ENCODE measurements at places on chromosomes 3 and 15. TPM values are rescaled to one million over a fixed set of nuclear protein-coding genes. Genes with fewer than 3 reads are reported as not detected.

METTL6 gene
- 14.7 TPM for total RNA-seq

C3orf49 gene
- not detected for total RNA-seq

CEP19 gene
- total RNA-seq = 2.7 TPM

CAMKV gene
- total RNA-seq = 0.10 TPM

KBTBD13 gene
- total RNA-seq = not detected

HIGD2B gene
- 0.27 TPM for total RNA-seq

CCDC13 gene
- 2.3 TPM for total RNA-seq

DOCK3 gene
- total RNA-seq = 4.2 TPM

FOXL2NB gene
- 0.93 TPM for total RNA-seq

BFSP2 gene
- total RNA-seq = not detected

SPATA16 gene
- not detected for total RNA-seq

C2CD4A gene
- total RNA-seq = not detected

PIERCE2 gene
- total RNA-seq = 2.0 TPM

TM6SF1 gene
- total RNA-seq = not detected

RTP2 gene
- not detected for total RNA-seq

IQCF5 gene
- not detected for total RNA-seq

ANKRD63 gene
- 0.89 TPM for total RNA-seq

GABRR3 gene
- total RNA-seq = not detected

CCR1 gene
- 0.10 TPM for total RNA-seq

THAP10 gene
- total RNA-seq = 2.8 TPM

DIS3L gene
- total RNA-seq = 32.2 TPM

KIF9 gene
- 13.1 TPM for total RNA-seq

SLC2A2 gene
- not detected for total RNA-seq

ASB14 gene
- not detected for total RNA-seq

SH2D7 gene
- not detected for total RNA-seq

TMEM45A gene
- 5.0 TPM for total RNA-seq

STT3B gene
- total RNA-seq = 131 TPM

FANCD2OS gene
- not detected for total RNA-seq

LINGO1 gene
- 15.6 TPM for total RNA-seq

PLCH1 gene
- total RNA-seq = 3.8 TPM

SLC6A11 gene
- total RNA-seq = not detected

ADAMTSL3 gene
- 0.05 TPM for total RNA-seq

KLF15 gene
- 3.3 TPM for total RNA-seq

SETMAR gene
- 9.4 TPM for total RNA-seq

GPR176 gene
- 1.7 TPM for total RNA-seq

CHRNA5 gene
- total RNA-seq = 25.2 TPM

ROPN1B gene
- total RNA-seq = 2.2 TPM

BNC1 gene
- not detected for total RNA-seq

Data from HCT116 (cell line).